ENCODE measurements at places on chromosomes 6 and 20.

GRCh38 chr20:13006825-13007224, 1.9 kb upstream of the SPTLC3 start:
- DNase-seq, result no peak

GRCh38 chr20:36098364-36098763, 56.2 kb upstream of the EPB41L1 start:
- DNase-seq, result no peak

GRCh38 chr6:11050731-11051130, 6.6 kb upstream of the ELOVL2 start:
- no peak for DNase-seq

GRCh38 chr20:1637226-1637625, 17.4 kb upstream of the SIRPB1 start:
- DNase-seq, result no peak

GRCh38 chr20:43838703-43839060, 76.0 kb upstream of the TOX2 start:
- DNase-seq, result no peak

DNA sequence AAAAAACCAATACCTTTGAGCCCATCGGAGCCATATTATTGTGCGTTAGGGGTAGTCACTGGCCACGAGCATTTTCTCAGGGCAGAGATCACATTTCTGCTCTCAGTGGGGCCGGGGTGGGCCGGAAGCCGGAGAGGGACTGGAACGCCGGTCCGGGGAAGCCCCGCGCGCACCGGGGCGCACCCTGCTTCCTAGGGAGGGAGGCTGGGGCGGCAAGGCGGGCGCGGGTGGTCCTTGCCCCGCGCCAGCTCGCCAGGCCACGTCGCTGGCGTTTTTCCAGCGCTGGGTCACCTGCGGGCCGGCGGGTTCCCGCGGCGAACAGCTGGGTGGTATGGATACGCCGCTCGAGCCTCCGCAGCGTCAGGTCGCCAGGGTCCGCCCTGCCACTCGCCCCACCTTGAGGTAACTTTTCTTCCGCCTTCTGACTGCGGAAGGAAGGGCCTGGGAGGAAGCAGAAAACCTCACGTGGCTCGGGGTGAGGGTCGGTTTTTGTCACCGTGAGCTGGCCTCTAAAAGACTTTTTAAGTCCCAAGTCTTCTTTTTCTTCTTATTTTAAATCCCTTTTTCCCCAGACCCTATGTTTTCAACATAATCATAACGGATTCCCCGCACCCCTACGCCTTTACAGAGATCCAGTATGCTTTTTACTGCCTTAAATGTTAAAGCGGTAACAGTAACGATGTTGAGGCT, 2.7 kb upstream of the EEF1A1 start:
- DNase-seq, result no peak

- no peak for DNase-seq
Observed at GRCh38 chr6:54929245-54929909, 82.8 kb downstream of the FAM83B start.

- DNase-seq, result no peak
Observed at GRCh38 chr20:37316116-37316774, 26.8 kb downstream of the MANBAL start.

DNA sequence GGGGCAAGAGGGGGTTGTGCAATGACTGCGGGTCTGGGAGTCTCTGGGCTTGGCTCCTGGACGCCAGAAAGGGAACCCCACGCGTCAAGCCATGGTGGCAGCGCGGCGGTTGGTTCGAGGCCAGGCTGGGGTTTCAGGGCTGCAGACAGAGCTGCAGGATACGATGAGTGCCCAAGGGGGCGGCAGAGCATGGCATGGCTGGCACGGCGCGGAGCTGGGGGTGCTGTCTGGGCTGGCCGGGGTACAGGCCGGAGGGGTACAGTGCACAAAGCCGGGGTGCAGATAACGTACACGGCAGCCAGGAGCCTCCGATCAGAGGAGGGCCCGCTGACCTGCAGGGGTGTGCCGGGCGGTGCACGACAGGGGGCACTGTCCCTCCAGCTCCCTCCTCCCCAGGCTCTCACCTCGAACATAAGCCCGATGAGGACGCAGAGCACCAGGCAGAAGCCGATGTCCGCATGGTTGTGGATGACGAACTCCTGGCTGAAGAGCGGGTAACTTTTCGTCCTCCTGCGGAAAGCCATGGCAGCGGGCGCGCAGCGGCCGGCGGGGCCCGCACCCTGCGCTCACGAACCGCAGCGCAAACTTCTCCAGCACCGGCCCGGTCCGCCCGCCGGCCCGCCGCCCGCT, 353 bp downstream of the TRAM2 start:
- peak; percentile 73 for DNase-seq

GRCh38 chr20:59667981-59668515, 63.7 kb downstream of the PHACTR3 start:
- no peak for DNase-seq
